Activated naive CD8-positive, alpha-beta T cell treated with anti-CD3 and anti-CD28 coated beads, Interleukin-2, amount 10 ng/mL, durations not matched to agents 7 days and 5 days (primary cell): ENCODE measurements at places on chromosomes 16 and 17. TPM values are rescaled to one million over a fixed set of nuclear protein-coding genes. Genes with fewer than 3 reads are reported as not detected.

GRCh38 chr16:12578001-12578400 lies 225.7 kb downstream of the CPPED1 start:
- no peak overlapping the region for H3K4me3 ChIP-seq
- H3K36me3 ChIP-seq = no peaks in the 10 kb centered on the region
- no peaks in the 10 kb centered on the region for H3K27me3 ChIP-seq
- H3K27ac ChIP-seq = no peak overlapping the region
- H3K4me1 ChIP-seq = peaks cover 15% of the 10 kb centered on the region
- no peak for DNase-seq

GRCh38 chr17:35496451-35497290 lies 40.8 kb downstream of the SLFN12L start:
- peaks cover 58% of the 10 kb centered on the region for H3K4me1 ChIP-seq
- no peaks in the 10 kb centered on the region for H3K27me3 ChIP-seq
- H3K36me3 ChIP-seq = peaks cover 35% of the 10 kb centered on the region
- H3K4me3 ChIP-seq = peak overlapping the region; percentile 49

MRPS34 gene
- total RNA-seq = 103 TPM

- H3K36me3 ChIP-seq = no peaks in the 10 kb centered on the region
- DNase-seq = no peak
- H3K4me1 ChIP-seq = peaks cover 14% of the 10 kb centered on the region
- no peak overlapping the region for H3K27ac ChIP-seq
- H3K27me3 ChIP-seq = no peaks in the 10 kb centered on the region
Observed at GRCh38 chr16:22018559-22018958, 10.6 kb downstream of the MOSMO start.

- no peak for DNase-seq
- no peak overlapping the region for H3K4me3 ChIP-seq
- peaks cover 14% of the 10 kb centered on the region for H3K27me3 ChIP-seq
- H3K27ac ChIP-seq = no peak overlapping the region
Observed at GRCh38 chr16:84833144-84833500, 13.3 kb downstream of the CRISPLD2 start.

GRCh38 chr17:65850486-65850885 lies 289.0 kb upstream of the AXIN2 start:
- no peaks in the 10 kb centered on the region for H3K4me1 ChIP-seq
- H3K36me3 ChIP-seq = no peaks in the 10 kb centered on the region
- no peak for DNase-seq
- H3K4me3 ChIP-seq = no peak overlapping the region
- H3K27ac ChIP-seq = no peak overlapping the region
- H3K27me3 ChIP-seq = no peaks in the 10 kb centered on the region

KRTAP1-5 gene
- total RNA-seq = not detected

DNA sequence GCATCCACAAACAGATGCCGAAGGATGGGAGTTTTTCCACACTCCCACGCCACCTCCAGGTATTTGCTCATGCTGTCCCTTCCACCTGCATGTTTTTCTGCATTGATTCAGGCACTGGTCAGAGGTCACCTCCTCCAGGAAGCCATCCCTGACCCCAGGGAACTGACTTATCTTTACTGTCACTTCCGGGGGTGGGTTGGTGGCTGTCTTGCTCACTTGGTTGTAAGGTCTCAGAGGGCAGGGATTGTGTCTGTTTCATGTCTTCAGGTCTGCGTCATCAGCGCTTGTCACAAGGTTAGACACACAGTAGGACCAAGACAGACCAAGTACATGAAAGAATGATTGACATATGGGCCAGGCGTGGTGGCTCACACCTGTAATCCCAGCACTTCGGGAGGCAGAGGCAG lies 1.9 kb upstream of the IL4R start:
- H3K36me3 ChIP-seq = peaks cover 17% of the 10 kb centered on the region
- no peak overlapping the region for H3K4me3 ChIP-seq
- H3K27ac ChIP-seq = no peak overlapping the region
- DNase-seq = no peak
- peaks cover 15% of the 10 kb centered on the region for H3K4me1 ChIP-seq

TMEM220 gene
- 0.86 TPM for total RNA-seq

GRCh38 chr17:44351961-44352827 lies 7.1 kb downstream of the GRN start:
- peaks cover 8% of the 10 kb centered on the region for H3K27me3 ChIP-seq
- H3K27ac ChIP-seq = no peak overlapping the region
- peaks cover 12% of the 10 kb centered on the region for H3K4me1 ChIP-seq
- no peak overlapping the region for H3K4me3 ChIP-seq
- no peak for DNase-seq

DNA sequence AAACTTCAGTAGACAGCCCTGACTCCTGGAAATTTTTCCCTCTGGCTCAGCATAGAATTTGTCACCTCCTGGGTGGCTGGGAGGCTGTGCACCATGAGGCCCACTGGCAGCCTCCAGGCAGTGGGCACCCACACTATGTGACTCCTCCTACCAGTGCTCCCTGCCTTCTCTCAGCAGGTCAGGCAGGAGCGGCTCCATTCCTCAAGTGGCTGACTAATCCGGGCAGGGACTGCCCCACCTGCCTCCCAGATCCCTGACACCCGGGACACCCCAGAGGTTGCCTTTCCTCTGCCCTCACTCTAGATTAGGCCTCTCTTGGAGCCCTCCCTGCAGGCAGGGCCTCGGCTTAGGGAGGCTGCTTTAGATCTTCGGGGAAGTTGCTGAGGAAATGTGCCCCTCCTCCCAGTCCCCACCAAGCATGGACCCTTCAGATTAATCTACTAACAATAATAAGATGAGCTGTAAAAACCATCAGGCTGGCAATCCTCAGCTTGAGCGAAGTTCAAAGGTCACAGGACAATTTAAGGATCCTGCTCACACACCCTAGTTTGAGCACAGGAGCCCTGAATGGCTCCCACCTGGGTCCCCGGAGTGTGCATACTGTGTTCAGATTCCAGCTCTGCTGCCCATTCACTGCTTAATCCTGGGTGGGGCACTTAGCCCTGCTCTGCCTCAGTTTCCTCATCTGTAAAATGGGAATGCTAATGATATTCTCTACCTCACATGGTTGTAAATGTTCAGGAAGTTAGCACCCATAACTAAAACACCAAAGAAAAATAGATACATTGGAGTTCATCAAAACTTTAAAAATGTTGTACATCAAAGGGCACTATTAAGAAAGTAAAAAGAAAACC lies 10.0 kb upstream of the MYCBPAP start:
- H3K4me3 ChIP-seq = no peak overlapping the region
- H3K27me3 ChIP-seq = no peaks in the 10 kb centered on the region
- H3K36me3 ChIP-seq = no peaks in the 10 kb centered on the region
- DNase-seq = no peak

DNA sequence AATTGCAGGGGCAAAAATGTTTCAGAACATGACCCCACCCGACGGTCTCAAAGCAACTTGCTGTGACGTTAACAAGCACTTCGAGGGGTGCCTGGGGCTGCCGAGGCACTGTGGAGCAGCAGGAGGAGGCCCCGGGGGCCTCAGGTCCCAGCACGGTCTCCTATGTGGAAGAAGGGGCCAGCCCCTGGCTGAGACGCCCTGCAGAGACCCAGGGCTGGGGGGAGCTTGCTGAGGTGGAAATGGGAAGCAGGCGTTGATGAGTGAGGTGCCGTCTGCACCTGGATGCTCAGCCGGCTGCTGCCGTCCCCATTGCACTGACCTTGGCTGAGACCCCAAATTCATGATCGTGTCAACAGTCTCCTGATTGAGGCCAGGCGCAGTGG lies 46.5 kb downstream of the NT5M start:
- peaks cover under 1% of the 10 kb centered on the region for H3K4me1 ChIP-seq
- H3K27ac ChIP-seq = no peak overlapping the region
- H3K27me3 ChIP-seq = no peaks in the 10 kb centered on the region
- peak; percentile 20 for DNase-seq
- no peaks in the 10 kb centered on the region for H3K36me3 ChIP-seq

DNA sequence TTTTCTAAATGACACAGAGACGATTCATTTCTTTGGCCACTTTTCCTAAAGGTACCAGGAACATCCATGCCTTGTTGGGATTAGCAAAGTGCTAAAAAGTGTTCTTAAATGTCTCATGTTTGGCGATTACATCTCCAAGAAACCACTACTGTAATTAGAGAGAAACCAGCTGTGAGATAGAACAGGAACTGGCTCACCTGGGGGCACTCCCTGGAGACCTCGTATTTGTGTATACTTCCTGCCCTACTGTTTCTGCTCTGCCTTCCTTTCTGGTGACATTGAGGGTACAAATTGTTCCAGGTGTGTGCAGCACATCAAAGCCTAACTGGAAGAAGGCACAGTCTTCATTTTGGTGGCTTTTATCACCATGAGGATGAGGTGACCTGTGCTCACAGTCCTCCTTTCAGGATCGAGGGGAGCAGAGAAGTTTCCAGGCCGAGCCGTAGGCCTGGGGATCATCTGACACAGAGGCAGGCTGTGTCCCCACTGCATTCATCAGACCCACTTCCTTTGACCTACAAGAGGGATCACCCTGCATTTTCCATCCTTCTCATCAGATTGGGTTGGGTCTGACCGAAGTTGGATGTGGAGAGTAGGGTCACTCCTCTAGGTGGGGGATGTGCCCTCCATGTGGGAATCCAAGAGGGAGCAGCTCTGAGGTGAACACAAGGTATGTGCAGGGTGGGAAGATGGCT lies 23.7 kb downstream of the CCL4 start:
- H3K27me3 ChIP-seq = peaks cover 13% of the 10 kb centered on the region
- H3K4me1 ChIP-seq = no peaks in the 10 kb centered on the region
- H3K4me3 ChIP-seq = no peak overlapping the region
